GM23248 (cell line): ENCODE measurements at places on chromosomes 7 and 10. TPM values are rescaled to one million over a fixed set of nuclear protein-coding genes. Genes with fewer than 3 reads are reported as not detected.

- DNase-seq, result no peak
Observed at GRCh38 chr7:132436121-132436520, 140.1 kb downstream of the PLXNA4 start.

GRCh38 chr10:108894402-108895301 lies 1028.7 kb downstream of the XPNPEP1 start:
- DNase-seq, result no peak

DNA sequence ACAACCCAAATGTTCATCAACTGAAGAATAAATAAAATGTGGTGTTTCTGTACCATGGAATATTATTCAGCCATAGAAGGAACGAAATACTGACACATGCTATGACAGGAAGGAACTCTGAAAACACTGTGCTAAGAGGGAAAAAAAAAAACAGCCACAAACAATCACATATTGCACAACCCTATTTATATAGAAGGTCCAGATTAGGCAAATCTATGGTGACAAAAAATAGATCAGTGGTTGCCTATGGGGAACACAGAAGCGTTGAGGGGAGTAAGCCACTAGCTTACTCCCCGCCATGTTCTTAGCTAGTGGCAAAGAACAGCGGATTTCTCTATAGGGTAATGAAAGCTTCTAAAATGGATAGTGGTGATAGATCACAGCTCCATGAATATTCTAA lies 198.4 kb downstream of the TPST1 start:
- DNase-seq, result no peak

DNA sequence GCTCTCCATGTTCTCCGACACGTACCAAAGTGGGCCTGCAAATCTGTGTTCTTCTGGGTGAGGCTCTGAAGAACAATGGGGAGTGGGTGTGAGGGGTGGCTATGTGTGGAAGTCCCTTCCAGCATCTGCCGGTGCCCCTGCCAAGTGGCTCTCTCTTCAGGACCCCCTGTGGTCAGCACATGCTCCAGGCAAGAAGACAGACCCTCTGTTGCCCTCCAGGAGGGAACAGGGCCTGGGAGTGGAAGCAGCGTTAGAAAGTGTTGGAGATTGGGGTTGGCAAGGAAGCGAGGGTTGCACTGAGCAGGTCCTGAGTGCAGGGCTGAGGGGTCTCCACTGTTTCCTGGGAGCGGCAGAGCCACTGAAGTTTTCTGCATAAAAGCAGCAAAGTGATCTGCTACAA lies 60.5 kb downstream of the EMX2 start:
- no peak for DNase-seq

ST7 gene
- 17.8 and 28.2 TPM in 2 replicates for total RNA-seq

MRM2 gene
- 20.8 and 21.5 TPM in 2 replicates for total RNA-seq

DNA sequence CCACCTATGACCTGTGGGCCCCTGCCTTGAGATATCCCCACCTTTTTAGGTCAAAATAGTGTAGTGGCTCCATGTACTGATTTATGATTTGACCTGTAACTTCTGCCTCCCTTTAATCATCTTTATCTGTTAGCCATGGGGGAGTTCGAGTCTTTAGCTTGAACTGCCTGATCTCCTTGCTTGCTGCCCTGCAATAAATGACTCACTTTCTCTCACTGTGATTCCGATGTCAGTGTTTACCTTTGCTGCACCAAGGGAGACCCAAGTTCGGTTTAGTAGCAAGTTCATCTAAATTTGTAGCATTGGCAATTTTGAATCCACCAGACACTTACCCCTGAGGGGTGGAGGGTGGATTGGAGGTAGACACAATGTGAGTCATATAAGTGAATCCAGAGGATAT lies 814.6 kb upstream of the AUTS2 start:
- no peak for DNase-seq

- DNase-seq, result peak; percentile 92
Observed at GRCh38 chr10:454860-455259, 234.6 kb downstream of the DIP2C start.

DNA sequence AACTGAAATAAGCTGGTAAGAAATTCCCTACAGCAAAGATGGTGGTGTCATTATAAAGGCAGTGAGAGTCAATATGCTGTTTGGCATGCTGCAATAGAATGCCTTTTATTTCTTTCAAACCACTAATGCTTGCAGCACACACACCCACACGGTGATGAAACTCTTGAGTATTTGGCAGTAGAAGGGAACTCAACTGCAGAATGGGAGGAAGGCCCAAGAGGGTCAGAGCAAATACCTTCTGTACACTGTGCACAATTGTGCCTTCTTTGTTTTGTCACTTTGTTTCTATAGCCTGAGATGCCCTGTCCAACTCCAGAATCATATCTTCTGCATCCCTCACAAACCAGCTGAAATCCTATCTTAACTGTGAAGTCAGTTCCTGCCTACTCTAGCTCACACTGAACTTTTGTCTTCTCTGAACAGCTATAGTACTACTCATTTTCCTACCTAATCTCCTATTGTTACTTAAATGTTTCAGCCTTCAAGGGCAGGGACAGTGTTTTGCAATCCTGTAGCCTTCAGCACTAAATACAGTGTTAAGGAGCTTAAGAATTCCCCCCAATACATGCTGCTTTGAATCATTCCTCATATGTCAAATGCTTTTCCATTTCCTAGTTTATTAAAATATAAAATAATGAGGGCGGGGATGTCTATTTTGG lies 22.2 kb downstream of the MMS19 start:
- DNase-seq, result peak; percentile 88

GRCh38 chr7:14630048-14630447 lies 272.5 kb downstream of the DGKB start:
- DNase-seq, result no peak

- no peak for DNase-seq
Observed at GRCh38 chr7:20932785-20933527, 146.3 kb upstream of the SP8 start.

- DNase-seq, result peak; percentile 41
Observed at GRCh38 chr7:15972862-15973275, 286.4 kb upstream of the MEOX2 start.

- DNase-seq, result no peak
Observed at GRCh38 chr10:93417266-93417665, 64.9 kb downstream of the MYOF start.

DNA sequence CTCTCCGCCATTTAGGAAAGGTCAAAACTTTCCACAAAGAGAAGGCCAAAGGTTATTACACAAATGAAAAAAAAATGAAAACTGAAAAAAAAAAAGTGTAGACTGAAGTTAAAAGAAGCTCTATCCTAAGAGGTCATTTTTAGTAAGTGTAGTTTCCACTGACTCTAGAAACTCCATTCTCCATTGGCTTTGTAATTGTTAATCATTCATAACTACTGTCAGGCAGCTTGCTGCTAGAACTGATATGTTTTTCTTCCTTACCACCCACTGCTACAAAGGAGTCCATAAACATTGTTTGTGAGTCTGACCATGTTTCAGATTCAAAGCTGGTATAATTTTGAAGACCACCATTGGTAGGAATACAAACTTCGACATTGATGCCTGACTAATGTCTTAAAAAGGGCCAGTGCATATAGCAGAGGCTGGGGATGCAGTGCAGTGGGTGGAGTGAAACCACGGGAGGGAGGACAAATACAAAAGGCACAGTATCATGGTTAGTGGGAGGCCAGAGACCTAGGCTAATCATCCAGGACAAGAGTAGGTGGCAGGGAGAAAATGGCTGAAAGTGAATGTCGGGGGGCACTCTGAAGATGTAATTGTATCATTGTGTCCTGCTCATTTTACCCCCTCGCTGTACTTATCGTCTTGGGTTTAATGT lies 16.9 kb upstream of the DYNC1I1 start:
- DNase-seq, result no peak

DNA sequence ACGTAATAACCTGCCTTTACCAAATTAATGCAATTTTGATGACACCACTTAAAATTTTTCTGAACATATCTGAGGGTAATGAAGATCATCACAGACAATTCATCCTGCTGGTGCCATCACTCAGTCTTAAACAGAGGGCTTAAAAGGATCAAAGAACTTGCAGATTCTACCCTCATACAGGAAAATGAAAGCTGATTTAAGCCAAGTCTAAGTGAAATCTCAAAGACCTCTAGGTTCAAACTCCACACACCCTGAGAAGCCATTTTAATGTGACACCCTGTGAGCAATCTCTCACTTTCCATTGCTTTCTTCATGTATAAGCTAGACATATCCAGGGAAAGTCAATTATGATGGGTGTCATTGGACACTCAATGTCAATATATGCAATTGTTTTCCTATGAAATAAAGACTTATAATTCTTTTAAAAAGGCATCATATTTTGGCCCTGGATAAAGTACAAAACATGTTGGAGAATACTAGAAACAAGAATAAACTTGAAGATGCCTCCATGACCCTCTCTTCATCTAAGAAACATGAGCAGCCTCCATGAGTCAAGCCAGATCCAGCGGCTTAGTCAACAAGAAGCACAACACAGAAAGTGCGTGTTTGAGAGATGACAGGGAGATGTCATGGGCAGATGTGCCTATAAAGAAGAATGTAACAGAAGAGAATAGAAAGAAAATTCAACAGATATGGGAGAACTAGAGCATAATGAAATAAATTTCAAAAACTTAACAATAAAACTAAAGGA lies 291.9 kb downstream of the PARD3 start:
- DNase-seq, result peak; percentile 23

DNA sequence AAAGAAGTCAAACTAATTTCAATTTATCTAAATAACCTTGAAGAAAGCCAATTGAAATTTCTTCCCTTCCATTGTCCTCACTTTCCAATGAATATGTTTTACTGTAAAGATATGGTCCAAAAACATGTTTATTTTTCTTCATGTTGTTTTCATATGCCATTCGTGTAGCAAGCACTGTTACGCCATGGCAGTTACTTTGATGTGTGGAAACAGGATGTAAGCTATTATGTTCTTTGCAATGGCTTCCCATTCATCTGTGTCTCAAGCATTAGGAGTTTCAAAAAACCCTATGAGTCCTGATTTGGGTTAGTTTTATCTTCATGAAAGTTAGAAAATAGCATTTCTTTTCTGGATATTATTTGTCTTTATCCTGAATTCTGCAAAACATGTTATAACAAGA lies 31.0 kb downstream of the GPR141 start:
- DNase-seq, result no peak

PDE1C gene
- total RNA-seq, result 33.8 and 43.1 TPM in 2 replicates

- peak; percentile 78 for DNase-seq
Observed at GRCh38 chr7:116713918-116714317, 41.9 kb downstream of the MET start.

CDK14 gene
- 21.2 and 24.9 TPM in 2 replicates for total RNA-seq

HTRA1 gene
- total RNA-seq, result 395 and 405 TPM in 2 replicates

DNA sequence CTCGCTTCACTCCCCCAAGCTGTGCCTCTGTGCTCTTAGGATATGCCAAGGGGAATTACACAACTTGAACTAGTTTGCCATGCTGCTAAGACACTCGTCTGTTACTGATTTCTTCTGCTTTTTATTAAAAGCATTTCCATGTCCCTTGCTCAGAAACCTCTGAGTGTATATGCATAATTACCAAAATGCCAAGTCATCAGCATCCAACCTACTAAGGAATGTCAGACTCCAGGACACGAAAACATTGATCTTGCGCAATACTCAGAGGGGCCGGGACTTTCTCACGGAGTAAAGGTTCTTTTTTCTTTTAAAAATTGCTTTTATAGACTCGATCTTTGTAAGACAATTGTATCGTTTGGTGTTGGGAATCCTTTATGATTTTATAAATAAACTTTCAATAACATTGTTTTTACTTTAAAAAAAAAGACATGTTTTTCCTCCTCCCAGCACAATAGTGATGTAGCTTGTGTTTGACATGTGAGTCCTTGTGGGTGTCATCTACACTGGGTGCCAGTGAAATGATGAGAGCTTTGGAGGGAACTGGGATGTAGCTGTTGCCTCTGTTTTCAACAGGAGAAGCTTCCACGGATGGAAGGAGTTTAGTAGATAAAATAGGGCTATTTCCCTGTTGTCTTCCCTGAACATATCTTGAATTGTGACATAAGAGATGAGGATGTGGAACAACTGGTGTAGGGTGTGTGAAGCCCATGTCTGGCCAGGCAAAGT lies 43.6 kb downstream of the CNNM1 start:
- DNase-seq, result peak; percentile 92

DNA sequence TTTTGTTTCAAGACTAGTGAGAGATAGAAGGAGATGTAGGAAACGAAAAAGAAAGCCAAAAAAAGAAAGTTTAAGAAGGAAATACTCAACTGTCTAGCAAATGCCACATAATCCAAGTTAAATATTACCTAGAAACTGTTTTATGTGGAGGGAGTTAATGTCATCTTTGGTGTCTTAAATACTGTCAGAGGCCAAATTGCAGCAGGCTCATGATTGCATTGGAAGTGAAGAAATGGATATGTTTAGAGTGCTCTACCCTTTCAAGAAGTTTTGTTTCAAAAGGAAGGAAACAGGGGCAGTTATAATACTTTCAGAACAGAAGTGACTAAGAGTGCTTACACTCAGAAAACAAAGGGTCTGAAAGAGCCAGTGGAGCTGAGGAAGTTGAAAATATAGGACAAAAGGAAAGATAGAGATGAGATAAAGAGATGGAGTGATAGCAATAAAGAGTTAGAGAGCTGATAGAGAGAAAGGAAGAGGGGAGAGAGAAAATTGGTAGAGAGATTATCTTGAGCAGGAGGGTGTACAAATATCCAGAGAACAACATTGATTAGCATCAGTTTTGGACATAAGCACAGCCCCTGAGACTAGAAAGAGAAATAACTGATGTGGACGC lies 28.0 kb upstream of the GNAI1 start:
- no peak for DNase-seq

DNA sequence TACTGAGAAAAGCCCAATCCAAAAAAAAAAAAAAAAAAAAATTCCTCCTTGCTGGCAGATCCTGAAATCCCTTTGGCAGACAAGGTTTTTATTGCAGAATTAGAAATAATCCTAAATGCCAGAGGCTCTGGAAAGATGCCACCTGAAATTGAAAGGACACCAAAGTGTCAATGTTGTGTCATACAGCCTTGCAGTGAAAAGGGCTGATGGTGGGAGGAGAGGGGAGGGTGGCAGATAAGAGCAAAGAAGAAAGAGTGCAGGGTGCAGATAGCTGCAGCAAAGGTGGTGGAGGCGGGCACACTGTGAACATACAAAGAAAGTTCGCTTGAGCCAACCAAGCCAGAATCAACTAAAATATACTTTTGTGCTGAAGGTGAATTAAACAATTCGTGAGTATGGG lies 8.2 kb upstream of the OPTN start:
- DNase-seq, result no peak

DNA sequence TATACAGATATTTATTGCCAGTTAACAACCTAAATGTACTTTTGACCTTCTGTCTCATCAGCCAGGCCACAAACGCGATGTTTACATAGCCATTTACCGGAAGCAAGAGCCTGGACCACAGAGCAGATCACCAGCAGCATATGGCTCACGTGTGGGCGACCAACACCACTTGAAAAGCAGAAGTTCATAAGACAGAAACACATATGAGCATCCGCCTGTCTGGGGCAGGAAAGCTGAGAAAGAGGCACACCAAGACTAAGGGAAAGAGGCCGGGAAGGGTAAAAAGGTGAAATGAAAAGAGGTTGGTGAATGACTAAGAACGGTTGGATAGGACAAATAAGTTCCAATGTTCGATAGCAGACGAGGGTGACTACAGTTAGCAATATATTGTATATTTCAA lies 1.3 kb downstream of the ABCB1 start:
- no peak for DNase-seq

DNA sequence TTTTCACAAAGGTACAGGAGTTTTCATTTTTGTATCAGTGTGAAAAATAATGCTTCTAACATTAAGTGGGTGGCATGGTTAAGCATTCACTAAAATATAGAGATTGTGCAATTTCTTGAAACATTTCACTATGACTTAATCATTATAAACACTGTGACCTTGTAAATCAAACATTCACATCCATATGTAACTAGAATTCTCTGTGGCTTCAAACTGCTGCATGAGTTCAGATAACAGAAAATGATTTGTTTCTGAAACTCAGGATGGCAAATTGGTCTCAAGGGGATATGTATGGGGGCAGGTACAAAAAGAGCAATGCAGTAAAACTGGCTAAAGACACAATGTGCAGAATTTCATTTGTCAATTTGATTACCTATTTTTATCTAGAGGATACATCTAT lies 3.8 kb downstream of the FAM133B start:
- peak; percentile 70 for DNase-seq
